ENCODE measurements at places on chromosomes 4 and X.

DNA sequence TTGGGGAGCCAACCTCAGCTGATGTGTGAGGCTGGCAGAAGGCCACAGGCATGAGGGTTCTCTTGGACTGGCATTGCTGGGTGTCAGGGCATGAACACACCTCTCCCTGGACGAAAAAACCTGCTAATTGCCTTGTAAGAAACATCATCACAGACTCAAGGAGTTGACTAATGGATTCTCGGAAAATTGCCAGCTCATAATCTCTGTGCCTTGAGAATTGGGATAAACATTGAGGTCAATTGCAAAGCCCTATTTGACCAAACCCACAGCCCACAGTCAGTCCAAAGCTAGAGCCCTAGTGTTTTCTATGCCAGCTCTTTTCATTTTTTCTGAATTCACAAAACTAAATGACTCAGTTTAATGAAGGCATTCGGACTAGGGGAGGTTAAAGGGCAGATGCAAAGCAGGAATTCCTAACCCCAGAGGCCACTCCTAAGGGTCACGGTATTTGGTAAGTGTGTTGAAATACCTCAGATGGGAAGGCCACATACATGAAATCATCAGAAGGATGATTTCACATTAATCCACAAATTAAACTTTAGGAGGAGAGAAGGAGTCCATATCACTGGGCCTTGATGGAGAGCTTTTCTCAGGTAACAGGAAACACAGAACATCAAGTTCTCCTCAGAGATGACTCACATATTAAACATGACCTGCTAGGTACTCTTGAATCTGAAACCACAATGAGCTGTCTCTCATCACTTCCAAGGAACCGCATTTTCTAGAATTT is 39.0 kb upstream of the RASL11B start:
- DNase-seq, result peak; percentile 12

DNA sequence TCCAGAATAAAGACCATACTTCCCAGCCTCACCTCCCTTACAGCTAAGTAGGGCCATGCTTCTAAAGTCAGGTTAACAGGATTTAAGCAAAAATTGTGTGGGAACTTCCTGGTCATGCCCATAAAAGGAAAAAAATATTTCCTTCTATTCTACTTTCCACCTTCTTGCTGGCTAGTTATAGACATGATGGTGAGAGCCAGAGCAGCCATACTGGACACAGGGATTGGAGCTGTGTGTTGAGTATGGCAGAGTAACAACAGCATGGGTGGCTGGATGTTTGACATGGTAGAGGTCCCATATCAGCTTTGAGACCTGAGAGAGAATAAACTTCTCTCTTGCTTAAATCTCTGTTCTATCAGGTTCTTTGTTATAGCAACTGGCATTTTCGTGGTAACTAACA is 15.1 kb upstream of the CBR4 start:
- no peak for DNase-seq

DNA sequence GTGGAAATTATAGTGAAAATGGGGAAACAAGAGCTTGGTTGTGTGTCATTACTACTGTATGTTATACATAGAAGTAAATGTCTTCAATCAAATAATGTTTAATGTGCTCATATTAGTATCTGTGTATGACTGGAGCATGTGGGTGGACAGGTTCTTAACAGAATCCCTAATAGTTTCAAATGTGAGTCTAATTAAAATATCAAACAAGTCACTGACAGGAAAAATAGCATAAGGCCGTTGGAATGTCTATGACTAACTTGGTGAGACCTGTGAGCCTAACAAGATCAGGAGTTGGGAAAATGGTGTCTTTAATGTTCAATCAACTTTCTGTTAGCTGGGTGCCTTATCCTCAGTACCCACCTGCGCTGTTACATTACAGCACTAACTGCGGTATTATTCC is 6.2 kb upstream of the CXCL3 start:
- DNase-seq, result peak; percentile 35

GRCh38 chrX:107831071-107831730 is 5.5 kb downstream of the MID2 start:
- DNase-seq, result no peak

- no peak for DNase-seq
Measured at GRCh38 chrX:19912-20571, 261.1 kb upstream of the PLCXD1 start.

GRCh38 chr4:128544272-128544671 is 256.7 kb upstream of the PGRMC2 start:
- no peak for DNase-seq

GRCh38 chrX:115571712-115572111 is 10.7 kb downstream of the PLS3 start:
- DNase-seq, result no peak

GRCh38 chr4:86965019-86965976 is 30.5 kb downstream of the AFF1 start:
- DNase-seq, result no peak

DNA sequence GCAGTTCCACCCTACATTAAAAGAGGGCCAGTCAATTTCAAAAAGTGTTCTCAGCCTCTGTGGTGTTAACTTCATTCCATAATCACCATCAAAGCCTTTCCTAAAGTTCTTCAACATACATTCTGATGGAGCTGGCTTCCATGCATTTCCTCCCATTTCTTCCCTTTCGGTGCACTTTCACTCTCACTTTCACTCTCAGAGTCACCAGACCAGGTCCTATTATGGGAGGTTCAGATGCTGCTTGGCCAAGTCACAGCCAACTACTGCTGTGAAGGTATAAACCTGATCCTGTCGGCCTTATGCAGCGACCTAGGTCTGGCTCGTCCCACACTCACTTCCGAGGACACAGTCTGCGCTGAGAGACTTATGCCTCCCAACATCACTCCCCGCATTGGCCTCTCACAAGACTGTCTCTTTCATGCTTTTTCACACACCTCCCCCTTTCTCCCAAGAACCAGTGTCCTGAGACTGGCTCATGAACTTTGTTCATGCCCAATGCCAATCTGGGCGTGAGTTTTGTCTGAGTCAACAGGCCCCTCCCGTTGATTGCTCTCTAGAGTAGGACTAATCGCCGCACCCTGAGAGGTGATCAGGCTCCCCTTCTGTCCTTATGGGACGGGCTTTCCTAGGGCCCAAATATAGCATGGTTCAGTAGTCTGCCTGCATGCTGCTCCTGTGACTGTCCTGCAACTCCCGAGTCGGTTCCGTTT is 60.8 kb upstream of the XAGE1B start:
- no peak for DNase-seq

GRCh38 chr4:22129454-22130029 is 181.0 kb upstream of the KCNIP4 start:
- peak; percentile 29 for DNase-seq

- DNase-seq, result no peak
Measured at GRCh38 chr4:151745481-151746231, 15.2 kb downstream of the GATB start.

DNA sequence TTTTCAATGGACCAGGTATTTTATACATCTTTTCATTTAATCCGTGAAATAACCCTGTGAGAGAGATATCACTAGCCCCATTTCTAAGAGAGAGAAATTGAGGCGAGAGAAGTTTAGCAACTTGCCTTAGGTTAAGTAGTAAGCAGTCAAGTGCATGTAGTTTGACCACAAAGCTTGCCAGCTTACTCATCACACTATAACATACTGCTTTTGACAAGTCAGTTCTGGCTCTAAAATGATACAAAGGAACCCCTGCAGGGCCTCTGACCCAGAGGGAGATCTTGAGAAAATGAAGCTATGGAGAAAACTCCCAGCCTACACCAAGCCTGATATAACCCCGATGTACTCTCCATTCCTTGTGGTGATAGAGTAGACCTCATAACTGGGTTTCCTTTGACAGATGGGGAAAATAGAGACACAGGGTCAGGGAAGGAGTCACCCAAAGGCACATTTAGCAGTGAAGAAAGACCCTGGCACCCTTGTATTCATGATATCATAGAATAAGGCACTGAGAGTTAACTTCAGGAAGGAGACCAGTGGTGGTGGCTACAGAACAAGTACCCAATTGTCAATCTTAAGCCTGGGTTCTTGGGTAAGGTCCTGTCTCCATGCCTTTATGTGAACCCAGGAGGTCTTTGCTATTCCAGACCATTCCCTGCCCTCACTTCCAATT is 60.2 kb upstream of the MSN start:
- DNase-seq, result no peak

- peak; percentile 11 for DNase-seq
Measured at GRCh38 chr4:89438102-89438831, 130.7 kb upstream of the GPRIN3 start.

DNA sequence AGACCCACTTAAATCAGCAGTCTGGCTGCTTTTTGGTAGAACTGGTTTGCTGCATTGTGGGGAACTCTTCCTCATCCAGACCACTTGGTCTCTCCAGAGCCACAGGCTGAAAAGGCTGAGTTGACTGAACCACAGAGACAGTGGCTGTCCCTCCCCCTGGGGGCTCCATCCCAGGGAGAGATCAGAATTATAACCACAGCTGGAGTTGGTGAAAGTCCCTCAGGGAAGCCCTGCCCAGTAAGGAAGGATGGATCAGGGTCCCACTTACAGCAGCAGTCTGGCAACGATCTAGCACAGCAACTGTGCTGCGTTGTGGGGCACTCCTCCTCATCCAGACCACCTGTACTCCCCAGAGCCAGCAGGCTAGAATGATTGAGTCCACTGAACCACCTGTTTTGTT is 212.7 kb downstream of the SOX3 start:
- no peak for DNase-seq

Measured in HS-27A (cell line).